ENCODE measurements at places on chromosomes 2 and 18.

GRCh38 chr2:31736695-31737454 is 156.1 kb upstream of the SRD5A2 start:
- no peak for DNase-seq

GRCh38 chr2:127149384-127149783 is 42.4 kb upstream of the BIN1 start:
- no peak for DNase-seq

- peak; percentile 53 for DNase-seq
These were observed 92.1 kb upstream of the CREB1 start for GRCh38 chr2:207437524-207438143.

DNA sequence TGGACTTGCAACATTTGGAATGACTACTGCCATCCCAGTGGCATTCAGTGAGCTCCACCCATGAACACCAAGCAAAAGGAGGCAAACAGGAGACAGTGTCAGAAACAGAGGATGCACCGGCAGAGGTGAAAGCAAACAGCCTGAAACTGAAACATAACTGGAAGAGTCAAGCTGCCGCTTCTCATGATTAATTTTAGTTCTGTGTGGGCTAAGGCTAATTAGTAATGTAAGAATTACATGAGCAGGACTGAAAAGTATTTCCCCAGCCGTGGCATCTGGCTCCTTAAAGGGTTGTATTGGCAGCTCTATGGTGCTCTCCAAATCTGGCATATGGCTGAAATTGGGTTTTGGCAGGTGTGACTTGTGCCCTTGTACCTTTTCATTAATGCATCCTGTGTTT is 1108.1 kb downstream of the TSN start:
- DNase-seq = no peak

DNA sequence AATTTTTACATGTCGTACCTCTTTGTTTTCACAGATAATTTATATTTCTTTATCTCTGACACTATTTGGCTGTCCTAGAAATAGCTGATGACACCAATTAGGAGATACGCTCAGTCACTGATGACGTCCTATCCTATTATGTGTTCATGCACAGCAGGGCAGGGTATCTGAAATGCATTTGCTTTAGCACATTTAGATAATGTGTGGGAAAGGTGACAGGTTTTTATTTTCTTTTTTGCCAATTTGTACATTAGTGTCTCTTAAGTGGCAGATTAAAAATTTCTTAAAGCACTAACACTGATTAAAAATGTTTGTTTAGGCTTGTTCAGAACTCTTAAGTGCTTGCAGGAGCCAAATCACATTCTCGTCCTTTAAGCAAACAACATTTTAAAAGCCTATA is 39.7 kb downstream of the CDC42EP3 start:
- DNase-seq = no peak

DNA sequence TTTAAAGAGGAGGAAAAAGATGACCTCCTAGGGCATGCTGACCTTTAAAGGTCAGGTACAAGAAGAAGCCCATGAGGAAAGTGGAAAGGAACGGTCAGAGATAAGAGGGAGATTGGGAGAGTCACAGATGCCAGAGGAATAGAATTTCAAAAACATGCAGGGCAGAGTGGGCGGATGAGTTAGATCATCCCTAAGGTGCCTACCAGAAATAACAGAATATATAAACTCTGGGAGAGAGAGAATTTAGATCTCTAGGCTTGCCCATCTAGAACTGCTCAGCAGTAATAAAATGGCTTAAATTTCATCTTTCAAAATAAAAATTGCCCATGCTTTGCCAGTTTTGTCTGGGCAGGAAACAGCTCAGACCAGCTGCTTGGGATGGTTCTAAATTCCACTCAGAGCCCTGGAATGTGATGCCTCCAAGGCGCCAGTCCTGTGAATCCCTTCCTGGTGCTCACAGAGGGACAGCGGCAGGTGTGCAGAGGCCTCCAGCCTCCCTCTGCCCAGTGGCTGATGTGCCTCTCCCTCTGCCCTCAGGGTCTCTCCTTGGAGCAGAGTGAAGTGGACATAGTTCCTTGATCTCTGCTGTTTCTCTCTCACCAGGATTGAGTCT is 130.9 kb downstream of the ANTXR1 start:
- no peak for DNase-seq

DNA sequence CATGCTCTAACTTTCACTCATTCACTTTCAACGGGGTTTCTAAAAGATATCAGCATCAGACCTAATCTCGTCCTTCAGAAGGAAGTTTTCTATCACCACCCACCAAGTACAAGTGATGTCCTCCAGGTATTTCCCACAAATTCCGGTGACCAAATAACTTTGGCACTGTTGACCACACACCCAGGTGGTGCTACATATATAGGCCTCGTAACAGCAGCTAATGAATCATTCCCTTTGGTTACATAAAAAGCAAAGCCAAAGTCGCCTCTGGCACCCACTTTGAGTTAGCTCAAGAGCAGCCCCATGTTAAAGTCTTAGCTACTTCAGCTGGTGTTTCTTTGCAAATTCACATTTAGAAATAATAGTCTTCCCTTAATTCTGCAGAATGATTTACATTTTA is 138.2 kb upstream of the OSR1 start:
- no peak for DNase-seq

DNA sequence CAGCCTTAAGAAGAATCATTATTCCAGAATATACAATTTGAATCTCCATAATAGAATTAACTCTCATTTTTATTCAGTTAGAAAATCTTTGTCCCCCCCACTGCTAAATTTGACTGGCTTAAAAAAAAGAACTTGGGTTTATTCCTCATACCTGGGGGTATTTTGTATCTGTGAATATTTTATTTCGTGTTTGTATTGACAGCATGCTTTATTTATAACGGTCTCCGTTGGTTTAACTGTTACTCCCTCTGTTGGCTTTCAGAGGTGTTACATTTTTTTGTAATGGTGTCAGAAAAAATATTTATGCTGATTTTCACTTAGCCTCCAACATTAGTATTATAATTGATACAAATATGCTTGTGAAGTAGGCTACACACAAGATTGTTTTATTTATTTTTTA is 109.1 kb downstream of the HAUS1 start:
- no peak for DNase-seq

DNA sequence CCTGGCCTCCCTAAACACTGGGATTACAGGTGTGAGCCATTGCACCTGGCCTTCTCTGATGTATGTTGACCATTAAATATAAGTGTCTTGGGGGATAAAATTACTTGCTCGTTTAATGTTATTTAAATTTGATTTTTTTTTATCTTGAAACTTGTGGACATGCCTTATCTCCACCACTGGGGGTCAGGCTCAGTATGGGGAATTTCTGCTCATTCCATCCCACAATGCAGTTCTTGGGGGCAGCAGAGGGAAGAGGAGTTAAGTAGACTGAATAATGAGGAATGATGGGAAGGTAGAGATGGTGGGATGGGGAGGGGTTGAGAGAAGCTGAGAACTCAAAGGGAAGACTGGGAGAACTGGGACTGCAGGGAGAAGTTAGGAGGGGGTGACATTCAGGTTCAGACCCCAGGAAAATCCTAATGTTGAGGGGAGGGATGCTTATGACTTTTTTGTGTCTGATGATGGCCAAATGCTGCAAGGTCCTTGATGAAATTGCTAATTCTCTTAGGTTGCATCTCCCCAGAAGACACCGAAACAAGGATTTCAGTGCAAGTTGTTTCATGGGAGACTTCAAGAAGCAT is 174.2 kb downstream of the MIB1 start:
- no peak for DNase-seq

GRCh38 chr2:25324905-25325592 is 16.7 kb downstream of the DNMT3A start:
- DNase-seq = no peak

DNA sequence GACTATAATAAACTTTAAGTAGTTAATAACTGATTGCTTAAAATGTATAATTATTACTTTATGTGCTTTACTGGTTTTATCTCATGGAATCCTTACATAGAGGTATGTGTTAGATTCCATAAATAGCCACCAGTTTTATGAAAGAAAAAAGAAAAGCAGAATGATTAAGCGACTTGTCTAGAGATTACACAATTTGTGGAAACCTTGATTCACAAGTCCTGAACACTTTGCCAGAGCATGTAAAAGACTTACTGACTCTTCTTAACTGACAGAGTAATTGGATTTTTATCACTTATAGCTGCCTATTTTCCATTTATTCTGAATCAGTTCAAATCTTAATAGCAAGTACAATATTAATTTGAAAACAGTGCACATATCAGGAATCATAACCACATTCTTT is 448.7 kb upstream of the NETO1 start:
- DNase-seq = no peak

- no peak for DNase-seq
These were observed 273.6 kb upstream of the NCKAP5 start for GRCh38 chr2:133841900-133842299.

- DNase-seq = no peak
These were observed 18.0 kb upstream of the SAG start for GRCh38 chr2:233289648-233290047.

- no peak for DNase-seq
These were observed 52.6 kb upstream of the GALR1 start for GRCh38 chr18:77197073-77197472.
